ENCODE measurements at places on chromosomes 3 and 15. TPM values are rescaled to one million over a fixed set of nuclear protein-coding genes. Genes with fewer than 3 reads are reported as not detected.

SI gene
- total RNA-seq, result not detected

CCR5 gene
- not detected for total RNA-seq

SYNPR gene
- total RNA-seq, result not detected

DUOXA1 gene
- total RNA-seq, result not detected

GRCh38 chr15:67296188-67296587 is 41.6 kb downstream of the IQCH start:
- no peak for DNase-seq

GRCh38 chr3:66265649-66266048 is 44.8 kb downstream of the SLC25A26 start:
- no peak for DNase-seq

GRCh38 chr3:12590096-12590495 is 33.2 kb downstream of the MKRN2 start:
- DNase-seq, result no peak

GRCh38 chr15:49898097-49898496 is 220.9 kb downstream of the ATP8B4 start:
- DNase-seq, result no peak

GRCh38 chr15:87623832-87624231 is 632.7 kb downstream of the NTRK3 start:
- no peak for DNase-seq

- DNase-seq, result no peak
These were observed 810.3 kb downstream of the VGLL3 start for GRCh38 chr3:86180696-86181095.

- DNase-seq, result no peak
These were observed 277.9 kb downstream of the BBX start for GRCh38 chr3:107800710-107801109.

GRCh38 chr3:96182756-96183155 is 631.6 kb upstream of the EPHA6 start:
- no peak for DNase-seq

GRCh38 chr15:56931639-56932508 is 13.4 kb downstream of the TCF12 start:
- DNase-seq, result peak; percentile 50

DNA sequence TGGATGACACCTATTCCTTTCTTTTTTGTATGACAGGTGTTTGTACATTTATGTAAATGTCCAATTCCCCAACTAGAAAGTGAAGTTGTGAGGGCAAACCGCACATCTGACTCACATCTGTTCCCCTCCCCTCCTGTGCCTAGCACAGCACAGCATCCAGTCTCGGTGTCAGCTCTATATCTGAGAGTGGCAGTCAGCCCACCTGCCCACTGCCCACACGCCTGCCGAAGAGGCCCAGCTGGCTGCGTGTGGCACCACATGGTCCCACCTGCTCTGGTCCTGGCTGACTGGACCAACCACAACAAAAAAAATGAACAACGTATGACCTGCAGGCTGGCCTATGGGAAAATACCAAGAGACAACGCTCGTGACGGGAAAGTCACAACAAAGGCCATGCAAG is 62.8 kb downstream of the XXYLT1 start:
- DNase-seq, result no peak

GRCh38 chr3:17431484-17432045 is 310.9 kb downstream of the TBC1D5 start:
- DNase-seq, result no peak
